Aortic smooth muscle cell (primary cell): ENCODE measurements at places on chromosomes 13 and 19. TPM values are rescaled to one million over a fixed set of nuclear protein-coding genes. Genes with fewer than 3 reads are reported as not detected.

The FAM124A gene
- 3.9 and 8.9 TPM in 2 replicates for total RNA-seq

The DACH1 gene
- 0.25 and 0.53 TPM in 2 replicates for total RNA-seq

The VSTM2B gene
- total RNA-seq, result not detected in 2 replicates

The KASH5 gene
- not detected in 2 replicates for total RNA-seq

The SLITRK6 gene
- total RNA-seq, result under 0.01 TPM in 1 of 2 replicates, not detected in the other

The SEMA6B gene
- total RNA-seq, result 1.3 and 3.6 TPM in 2 replicates
